Glutamatergic neuron (in vitro differentiated cells): ENCODE measurements at places on chromosomes 3 and 15.
A peak's percentile ranks its signal among the peaks of the same experiment; 100 is the strongest.

GRCh38 chr3:54433846-54434245 is 311.5 kb downstream of the CACNA2D3 start:
- DNase-seq: peak; percentile 51

GRCh38 chr3:44969828-44970179 is 6.2 kb downstream of the ZDHHC3 start:
- no peak for DNase-seq

DNA sequence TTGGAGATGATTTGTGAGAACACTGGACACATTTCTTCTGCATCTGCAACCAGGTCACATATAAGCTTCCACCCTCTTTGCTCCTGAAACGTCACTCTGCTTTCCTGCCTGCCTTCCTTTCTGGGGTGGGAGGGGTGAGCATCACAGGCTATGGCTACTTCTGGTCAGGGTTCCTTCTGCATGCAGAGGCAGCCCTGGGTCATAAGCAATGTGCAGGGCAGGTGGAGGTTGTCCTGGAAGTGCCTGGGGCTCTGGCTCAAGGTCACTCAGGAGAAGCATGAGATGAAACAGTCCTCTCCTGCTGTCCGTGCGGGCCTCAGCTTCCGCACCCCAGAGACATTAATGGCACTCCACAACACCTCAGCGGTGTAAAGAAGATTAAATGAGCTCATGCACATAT is 15.1 kb downstream of the SLC6A20 start:
- no peak for DNase-seq

DNA sequence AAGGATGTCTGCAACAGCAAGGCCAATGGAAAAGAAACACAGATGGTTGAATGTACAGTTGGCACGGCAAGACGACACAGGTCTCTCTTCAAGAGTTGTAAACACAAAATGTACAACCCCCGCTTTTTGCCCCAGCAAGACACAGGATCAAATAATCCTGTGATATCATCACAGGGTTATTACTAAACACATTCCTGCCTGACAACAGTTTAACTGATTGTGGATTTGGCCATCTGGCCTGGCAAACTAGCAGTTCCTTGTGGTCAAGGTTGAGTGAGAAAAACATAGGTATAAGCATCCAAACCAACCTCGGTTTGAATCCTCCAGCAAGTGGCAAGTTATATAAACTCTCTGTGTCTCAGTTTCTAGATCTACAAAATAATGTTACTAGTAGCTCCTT is 23.4 kb downstream of the PARP16 start:
- no peak for DNase-seq

GRCh38 chr3:5197022-5197421 is 9.5 kb downstream of the EDEM1 start:
- no peak for DNase-seq

DNA sequence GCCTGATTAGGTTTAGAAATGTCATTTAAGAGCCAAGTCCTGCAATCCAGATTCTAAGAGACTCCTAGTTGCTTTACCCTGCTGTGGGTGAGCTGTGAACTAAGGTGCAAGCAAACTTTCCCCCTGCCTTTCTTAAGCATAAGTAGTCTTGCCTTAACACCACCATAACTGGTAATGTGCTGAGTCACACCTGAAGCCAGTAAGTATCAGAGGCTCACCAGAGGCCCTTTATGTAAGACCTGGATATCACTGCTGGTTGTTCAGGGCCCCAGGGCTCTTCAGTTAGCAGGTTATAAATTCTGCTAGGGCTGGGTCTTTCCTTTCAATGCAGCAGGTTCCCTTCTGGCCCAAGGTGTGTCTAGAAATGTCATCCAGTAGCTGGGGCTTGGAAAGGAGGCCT is 509.9 kb downstream of the VGLL3 start:
- no peak for DNase-seq
